ENCODE measurements at places on chromosomes 11 and 22. TPM values are rescaled to one million over a fixed set of nuclear protein-coding genes. Genes with fewer than 3 reads are reported as not detected.

DNA sequence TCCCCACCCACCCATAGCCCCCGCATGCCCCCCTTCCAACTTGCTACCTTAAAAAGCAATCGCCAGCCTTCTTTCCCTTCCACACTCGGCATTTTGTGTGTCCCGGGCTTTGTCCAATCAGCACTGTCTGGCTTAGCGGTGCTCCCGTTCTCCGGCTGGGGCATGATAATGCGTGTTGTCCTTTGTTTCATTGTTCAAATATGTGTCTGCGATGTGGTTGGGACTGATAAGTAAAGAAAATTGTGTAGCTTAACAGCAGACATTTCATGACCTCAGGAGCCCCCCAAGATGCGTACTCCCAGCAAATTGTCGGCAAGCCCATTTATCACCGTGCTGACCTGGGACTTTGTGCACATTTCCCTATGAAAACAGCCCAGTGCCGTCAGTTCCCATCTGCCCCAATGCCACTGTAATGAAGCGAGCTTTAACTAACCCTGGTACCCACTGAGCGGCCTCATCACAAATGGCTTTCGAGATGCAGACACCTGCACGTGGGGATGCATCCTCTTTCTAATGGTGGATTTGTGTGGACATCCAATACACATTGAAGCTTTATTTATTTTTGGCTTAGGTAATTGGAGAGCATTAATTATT, 167.0 kb upstream of the E2F8 start:
- DNase-seq: no peak

GRCh38 chr11:66861774-66862558, 5.1 kb downstream of the LRFN4 start:
- no peak for DNase-seq

- peak; percentile 20 for DNase-seq
Observed at GRCh38 chr22:24937114-24937513, 9.4 kb downstream of the LHFPL7 start.

GRCh38 chr11:66278363-66279091, 552 bp downstream of the CNIH2 start:
- DNase-seq: no peak

GRCh38 chr11:30172158-30172557, 58.7 kb upstream of the FSHB start:
- DNase-seq: no peak

- no peak for DNase-seq
Observed at GRCh38 chr11:111066846-111067245, 178.7 kb upstream of the POU2AF2 start.

GRCh38 chr11:3675971-3676370, 4.8 kb upstream of the CHRNA10 start:
- no peak for DNase-seq

- DNase-seq: no peak
Observed at GRCh38 chr11:126024123-126024522, 38.5 kb downstream of the CDON start.

GRCh38 chr11:126716456-126717083, 284.0 kb downstream of the KIRREL3 start:
- DNase-seq: peak; percentile 64

GRCh38 chr11:15913261-15913660, 443.1 kb downstream of the SOX6 start:
- no peak for DNase-seq

DNA sequence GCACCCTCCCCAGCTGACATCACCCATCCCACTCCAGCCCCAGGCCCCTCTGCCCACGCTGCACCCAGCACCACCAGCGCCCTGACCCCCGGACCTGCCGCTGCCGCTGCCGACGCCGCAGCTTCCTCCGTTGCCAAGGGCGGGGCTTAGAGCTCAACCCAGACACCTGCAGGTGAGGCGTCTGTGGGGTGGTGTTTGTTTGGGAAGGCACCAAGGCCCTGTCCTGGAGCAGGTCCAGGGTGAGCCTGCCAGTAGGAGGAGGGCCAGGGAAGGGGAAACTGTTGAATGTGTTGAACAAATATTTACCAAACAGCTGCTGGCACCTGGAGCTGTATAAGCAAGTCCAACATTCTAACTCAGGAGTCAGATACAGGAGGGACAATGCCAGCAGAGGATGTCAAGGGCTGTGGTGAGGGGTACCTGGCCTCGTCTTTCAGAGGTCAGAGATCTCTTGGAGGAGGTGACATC, 3.1 kb downstream of the VEGFB start:
- no peak for DNase-seq

OR5M10 gene
- not detected for total RNA-seq

DLG2 gene
- total RNA-seq: 9.5 TPM

SCUBE1 gene
- not detected for total RNA-seq

OR8B8 gene
- not detected for total RNA-seq

GGTLC3 gene
- total RNA-seq: not detected

Measured in myocyte (in vitro differentiated cells).